ENCODE measurements at places on chromosomes 1 and 21.

- no peak for DNase-seq
These were observed 25.9 kb downstream of the KCNC4 start for GRCh38 chr1:110235834-110236682.

- DNase-seq: no peak
These were observed 75.2 kb downstream of the FMO4 start for GRCh38 chr1:171389171-171389570.

DNA sequence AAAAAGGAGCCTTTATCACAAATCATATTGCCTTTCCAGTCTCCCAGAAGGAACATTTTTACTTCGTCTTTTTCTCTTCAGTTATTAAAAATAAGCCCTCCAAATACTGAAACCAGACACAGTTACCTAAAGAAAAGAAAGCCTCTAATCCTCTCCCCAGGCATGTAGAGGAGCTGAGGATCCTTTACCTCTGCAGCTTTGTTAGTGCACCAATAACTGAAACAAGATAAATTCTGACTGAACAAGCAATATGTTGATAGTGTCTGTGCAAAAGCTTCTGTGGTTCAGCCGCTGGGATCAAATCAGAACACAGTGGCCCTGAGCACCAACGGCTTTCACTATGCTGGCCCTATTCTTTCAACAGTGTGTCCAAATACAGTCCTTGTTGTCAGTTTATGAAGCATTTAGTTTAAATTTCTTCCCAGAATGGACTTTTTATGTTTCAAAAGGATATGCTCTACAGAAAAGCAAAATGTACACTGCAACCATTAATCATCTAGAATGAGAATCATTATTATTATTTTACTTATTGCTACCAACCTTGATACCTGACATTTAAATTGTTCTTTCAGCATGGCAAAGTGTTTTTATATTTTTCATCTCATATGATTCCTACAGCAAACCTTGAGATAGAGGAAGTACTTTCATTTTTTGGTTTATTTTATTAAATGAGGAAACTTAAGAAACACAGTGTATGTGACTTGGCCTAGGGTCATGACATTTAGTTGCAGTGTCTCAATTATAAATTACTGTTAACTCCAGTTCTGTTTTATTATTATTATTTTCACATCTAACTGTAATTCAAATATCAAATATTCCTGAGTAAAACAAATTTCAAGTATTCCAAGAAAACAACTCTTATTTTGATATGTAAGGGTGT is 217.9 kb downstream of the NEGR1 start:
- DNase-seq: no peak

- no peak for DNase-seq
These were observed at the start of gene CD84 for GRCh38 chr1:160579216-160579701. TSS of gene CD84 (minus strand) at chr1:160579496. CDS start at chr1:160579437, 59 bp downstream.

- no peak for DNase-seq
These were observed 126.9 kb upstream of the C1orf174 start for GRCh38 chr1:4027008-4027407.

GRCh38 chr1:79791488-79792218 is 785.1 kb upstream of the ADGRL4 start:
- DNase-seq: no peak

DNA sequence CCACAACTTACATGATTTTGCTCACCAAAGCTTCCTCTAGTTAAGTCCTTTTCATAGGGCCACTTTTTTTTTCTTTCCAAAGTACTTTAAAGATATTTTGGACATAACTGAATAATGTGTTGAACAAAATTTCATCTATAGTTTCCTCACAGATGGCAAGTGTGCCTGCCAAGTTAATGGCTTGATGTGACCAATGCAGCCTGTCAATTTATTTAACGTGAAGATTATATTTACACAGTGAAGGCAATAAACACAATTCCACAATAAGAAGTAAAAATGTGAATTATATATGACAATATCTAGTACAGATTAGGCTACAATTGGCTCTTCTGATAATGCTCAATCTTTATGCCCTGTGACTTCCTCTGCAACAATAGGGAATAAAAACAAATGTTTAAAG is 18.0 kb downstream of the CLCA2 start:
- no peak for DNase-seq

DNA sequence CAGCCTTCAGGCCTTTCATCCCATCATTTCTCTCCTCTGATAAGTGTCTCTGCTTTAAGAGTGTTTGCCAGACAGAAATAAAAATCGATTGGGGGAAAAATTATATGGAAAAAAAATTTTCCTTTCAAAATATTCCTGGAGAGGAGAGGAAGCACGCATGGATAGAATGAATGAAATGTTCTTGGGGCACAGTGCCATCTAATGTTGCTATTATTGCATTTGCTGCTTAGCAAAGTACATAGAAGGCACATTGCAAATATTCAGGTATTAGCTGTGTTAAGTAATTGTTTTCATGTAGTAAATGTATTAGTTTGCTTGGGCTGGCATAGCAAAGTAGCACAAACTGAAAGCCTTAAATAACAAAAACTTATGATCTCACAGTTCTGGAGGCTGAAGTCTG is 18.1 kb downstream of the B3GALT5 start:
- no peak for DNase-seq

- DNase-seq: no peak
These were observed 356.0 kb downstream of the HHAT start for GRCh38 chr1:210684466-210685294.

DNA sequence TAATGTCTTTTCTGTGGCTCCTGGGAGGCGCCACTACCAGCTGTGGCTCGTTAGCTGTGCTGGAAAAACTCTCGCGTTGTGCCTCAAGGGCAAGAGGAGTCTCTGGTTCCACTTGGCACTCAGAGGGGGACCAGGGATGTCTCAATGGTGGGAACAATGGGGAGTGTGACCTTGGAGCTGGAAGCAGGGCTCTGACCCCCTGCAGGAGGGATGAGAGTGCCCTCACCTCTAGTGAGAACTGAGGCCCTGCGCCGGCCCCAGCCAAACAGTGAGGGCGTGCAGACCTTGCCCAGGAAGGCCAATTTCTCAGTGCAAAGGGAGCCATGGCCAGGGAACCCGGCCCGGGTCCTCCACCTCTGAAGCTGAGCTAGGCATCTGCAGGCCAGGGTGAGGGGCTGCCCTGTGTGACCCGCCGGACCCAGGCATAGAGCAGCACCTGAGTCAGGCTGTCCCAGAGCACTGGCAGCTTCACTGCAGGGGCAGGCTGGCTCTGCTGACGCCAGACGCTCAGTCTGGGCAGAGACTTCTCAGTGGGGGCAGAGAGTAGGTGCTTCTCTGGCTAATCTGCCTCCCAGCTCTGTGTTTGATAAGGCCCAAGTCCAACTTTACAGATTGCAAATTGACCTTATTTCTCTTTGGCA is 1.8 kb downstream of the RD3 start:
- no peak for DNase-seq

DNA sequence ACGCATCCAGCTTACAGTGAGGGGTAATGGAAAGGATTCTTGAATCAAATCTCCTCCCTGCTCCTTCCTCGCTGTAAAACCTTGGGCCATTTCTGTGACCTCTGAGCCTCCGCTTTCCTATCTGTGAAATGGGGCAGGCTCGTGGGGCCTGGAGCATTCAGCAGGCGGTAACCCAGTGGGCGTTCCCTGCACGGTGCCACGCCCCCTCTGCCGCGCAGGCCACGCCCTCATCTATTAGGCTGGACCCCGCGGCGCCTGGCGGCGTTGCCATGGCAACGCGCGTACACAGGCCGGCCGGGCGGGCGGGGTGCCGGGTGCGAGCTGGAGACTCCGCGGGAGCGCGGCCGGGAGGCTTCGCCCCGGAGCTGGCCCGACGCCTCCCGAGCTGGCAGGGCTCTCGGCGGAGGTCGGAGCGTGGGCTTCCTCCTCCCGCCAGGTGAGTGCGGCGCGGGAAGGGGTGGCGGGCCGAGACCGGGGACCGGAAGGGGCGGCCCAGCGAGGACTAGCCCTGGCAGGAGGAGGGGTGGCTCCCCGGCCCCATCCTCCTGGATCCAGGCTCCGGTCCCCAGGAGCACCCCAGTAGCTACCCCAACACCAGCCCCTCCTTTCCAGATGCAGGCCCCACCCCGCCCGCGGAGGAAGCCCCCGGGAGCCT is at the start of gene FHAD1:
Gene FHAD1 (plus strand): TSS at position 264 of the 655 bp plus-strand sequence. CDS start 4,562 bp downstream, outside the sequence.
- DNase-seq: peak; percentile 12

DNA sequence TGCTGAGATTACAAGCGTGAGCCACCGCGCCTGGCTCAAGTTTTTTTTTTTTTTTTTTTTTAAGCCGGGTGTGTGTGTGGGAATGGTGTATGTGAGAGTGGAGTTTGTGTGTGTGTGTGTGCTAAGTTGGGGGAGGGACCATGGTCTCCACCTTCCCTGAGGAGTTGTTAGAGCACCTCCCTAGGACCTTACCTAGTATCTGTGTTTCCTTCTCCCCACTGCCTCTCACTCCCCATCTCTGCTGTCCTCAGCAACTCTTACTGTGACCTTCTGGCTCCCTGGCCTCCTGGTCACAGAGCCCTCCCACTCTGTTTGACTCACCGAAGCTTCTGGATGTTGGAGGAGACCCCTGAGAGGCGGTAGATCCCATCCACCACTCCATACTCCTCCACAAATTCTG is 10.4 kb downstream of the ARHGAP30 start:
- DNase-seq: no peak

DNA sequence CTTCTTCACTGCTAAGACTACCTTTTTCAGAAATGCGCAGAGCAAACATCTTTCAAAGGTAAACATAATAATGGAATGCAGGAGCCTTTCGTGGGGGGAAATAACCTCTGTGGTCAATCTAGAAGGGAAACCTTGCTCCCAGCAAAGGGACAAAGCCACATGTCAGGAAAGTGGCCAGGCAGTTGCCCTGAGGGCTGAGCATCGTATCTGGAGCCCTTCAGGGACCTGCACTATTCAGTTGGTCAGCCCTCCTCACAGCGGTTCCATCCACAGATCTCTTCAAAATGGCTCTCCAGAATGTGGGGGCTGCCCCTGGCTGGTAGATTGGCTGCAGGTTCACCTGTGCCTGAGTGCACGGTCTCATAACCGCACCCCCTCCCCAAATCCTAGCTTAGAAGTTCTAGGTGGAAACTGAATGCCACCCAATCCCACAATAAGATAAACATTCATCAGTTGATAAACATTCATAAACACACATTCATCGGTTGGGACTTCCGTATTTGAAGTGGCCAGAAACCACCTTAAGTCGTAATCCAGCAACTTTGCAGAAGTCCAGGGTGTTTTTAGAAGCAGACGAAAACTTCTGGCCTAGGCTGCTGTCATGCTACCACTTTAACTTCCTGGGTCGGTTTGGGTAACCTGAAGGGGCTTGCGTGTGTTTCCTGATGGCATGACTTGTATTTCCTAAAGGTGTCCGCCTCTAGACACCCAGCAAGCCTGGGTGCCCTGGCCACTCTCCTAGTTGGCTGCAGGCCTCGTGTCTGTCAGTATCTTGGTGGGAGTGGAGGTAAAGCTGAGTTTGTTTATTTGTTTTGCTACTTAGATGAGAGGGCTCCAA is 50.5 kb downstream of the RASSF5 start:
- no peak for DNase-seq

DNA sequence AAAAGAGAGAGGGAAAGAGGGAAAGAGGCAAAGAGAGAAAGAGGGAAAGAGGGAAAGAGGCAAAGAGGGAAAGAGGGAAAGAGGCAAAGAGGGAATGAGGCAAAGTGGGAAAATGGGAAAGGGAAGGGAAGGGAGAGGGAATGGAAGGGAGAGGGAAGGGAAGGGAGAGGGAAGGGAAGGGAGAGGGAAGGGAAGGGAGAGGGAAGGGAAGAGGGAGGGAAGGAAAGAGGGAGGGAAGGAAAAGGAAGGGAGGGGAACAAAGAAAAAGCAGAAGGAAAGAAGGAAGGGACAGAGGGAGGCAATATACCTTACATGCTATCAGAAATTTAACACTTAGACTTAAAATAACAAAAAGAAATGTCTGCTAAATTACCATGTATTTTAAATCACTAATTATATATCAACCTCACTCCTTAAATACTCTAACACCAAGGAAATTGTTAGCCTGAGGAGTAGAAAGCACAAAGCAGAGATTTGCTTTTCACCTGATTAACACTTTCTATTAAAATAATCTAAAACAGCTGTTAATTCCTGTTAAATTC is 41.8 kb downstream of the DUSP10 start:
- DNase-seq: no peak

Measured in activated T-cell treated with anti-CD3 and anti-CD28 coated beads for 1 hour (primary cell).